ENCODE measurements at places on chromosomes 13 and 19.

GRCh38 chr19:4376671-4376990, 23.7 kb downstream of the SH3GL1 start:
- no peak for DNase-seq

DNA sequence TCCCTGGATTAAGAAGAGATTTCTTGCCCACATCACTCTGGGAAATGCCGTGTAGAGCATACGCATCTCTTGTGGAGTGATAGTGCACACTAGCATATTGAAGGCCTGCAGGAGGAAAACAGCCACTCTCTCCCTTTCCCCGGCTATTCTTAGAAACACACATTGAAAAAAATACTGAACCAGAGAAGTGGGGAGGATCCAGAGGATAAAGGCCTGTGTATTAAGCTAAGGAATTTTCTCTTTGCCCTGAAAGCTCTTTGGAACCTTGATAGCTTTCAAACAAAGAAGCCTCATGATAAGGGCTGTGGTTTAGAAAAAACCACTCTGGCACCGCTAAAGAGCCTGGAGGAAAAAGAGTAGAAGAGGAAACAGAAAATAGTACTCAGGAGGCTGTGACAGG, 386.1 kb upstream of the NBEA start:
- DNase-seq, result no peak

DNA sequence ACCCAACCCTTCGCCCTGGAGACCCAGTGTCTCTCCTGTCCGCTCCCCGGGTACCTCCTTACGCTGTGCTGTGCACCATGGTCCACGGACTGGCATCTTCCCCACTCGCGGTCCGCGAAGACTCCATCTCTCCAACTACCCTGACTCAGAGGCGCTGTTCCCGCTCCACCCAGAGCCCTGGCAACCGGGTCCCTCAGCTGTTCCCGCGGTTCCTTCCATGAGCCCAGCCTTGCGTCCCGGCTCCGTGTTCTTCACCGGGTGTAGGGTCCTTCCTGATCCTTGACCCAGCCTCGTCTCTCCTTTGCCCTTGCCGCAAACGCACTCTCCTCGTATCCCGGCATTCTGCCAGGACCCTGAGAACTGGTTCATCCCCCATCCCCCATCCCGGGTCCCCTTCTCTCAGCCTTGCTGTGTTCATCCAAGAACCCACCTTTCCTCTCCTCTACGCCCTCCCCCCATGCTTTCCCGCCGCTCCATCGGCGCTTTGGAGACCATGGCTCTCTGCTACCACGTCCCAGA, 664 bp downstream of the ICAM5 start:
- no peak for DNase-seq

DNA sequence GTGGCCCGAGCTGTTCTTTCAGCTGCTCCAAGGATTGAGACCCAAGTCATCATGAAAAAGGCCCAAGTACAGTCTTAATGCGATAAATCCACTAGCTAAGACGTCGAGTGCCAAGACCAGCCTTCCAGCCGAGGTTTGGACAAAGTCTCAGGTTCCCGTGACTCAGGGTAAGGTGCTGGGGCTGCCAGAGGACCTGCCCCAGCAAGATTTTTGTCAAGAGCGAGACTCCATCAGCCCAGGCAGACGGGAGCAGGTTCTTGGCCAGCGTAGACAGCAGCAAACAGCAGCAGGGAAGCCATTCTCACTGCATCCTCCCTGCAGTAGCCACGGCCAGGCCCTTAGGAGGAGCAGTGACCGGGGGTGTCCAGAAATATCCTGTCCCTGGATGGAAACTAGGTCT, 3.4 kb downstream of the FEM1A start:
- no peak for DNase-seq

DNA sequence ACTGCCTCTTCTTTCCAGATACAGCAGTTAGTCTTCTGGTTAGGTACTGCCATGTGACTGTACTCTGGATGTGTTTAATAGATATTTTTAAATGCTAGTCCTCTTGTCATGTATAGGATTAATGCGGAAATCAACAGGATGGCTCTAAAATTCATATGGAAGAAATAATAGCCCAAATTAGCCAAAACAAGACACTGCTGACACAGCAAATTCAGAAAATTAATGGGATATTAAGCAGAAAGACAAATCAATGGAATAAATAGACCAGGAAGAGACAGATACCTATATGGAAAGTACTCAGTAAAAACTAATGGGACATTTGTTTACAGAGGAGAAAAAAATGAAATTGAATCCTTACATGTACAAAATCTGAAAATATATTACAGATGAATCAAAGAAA, 679.3 kb upstream of the PCDH20 start:
- DNase-seq, result no peak

- DNase-seq, result no peak
Observed at GRCh38 chr13:30216111-30216510, 91.2 kb downstream of the KATNAL1 start.

GRCh38 chr19:47518139-47518538, 3.3 kb upstream of the NAPA start:
- DNase-seq, result no peak

DNA sequence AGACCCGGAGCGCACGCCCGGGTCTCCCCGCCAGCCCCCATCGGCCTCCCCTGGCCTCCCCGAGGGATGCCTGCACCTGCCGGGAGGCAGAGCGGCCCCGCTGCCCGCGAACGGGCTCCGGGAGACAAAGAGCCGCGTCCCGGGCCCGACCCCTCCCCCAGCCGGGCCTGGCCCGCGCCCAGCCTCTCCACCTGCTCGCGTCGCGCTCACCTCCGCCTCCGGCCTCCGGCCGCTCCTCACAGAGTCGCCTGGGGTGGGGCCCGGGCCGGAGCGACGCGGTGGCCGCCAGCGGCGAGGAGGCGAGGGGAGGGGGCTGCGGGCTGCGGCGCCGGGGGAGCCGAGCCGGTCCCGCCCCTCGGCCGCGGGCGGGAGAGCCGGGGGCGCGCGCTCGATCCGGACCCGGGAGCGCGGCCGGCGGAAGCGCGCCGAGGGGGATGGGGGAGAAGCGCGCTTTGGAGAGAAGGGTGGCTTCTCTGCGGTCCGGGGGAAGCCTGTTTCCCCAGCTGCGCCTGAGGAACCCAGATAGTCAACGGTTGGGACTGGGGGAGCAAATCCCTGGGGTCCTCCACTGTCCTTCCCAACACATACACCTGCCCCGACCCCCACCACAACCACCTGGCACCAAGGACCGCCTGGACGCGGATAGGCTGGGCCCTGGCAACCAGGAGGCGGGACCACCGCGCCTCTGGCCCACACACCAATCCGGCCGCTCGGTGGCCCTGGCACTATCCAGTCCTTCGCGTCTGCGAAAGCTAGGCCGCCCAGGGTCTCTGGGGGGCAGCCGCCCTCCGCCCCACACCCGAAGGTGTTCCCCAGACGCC, at the start of gene PRR36:
PRR36 (minus strand) TSS at position 315 of the 821 bp plus-strand sequence. CDS start 701 bp downstream, outside the sequence.
- DNase-seq, result peak; percentile 77

DNA sequence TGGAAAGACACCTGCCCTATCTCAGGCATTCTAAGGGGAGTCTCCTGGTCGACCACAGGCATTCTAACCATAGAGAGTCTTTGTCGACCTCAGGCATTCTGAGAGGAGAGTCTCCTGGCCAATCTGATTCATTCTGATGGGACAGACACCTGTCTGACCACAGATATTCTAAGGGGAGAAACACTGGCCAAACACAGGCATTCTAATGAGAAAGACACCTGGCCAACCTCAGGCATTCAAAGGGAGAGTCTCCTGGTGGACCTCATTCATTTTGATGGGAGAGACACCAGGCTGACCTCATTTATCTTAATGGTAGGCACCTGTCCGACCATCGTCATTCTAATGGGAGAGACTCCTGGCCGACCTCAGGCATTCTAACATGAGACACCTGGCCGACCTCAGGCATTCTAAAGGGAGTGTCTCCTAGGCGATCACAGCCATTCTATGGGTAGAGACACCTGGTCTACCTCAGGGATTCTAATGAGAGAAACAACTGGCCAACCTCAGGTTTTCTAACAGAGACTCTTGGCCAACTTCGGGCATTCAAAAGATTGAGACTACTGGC, 1351.5 kb downstream of the UQCRFS1 start:
- DNase-seq, result no peak

DNA sequence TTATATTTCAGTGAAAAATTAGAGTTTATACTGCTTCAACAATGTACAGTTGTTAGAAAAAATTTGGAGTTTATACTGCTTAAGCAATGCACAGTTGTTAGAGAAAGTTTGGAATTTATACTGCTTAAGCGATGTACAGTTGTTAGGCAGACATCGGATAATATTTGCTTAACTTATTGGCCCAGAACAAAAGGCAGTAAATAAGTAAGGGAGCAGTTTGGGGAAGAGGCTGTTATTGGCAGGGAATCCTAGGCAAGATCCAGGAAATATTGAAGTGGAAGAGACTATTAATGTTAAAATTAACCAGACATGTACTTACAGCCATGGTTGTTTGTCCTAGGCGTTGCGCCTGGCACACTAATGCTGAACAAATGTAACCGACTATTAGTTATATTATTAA, 166.9 kb downstream of the GPC5 start:
- no peak for DNase-seq

- DNase-seq, result no peak
Observed at GRCh38 chr13:31092646-31093045, 69.1 kb downstream of the HSPH1 start.

DNA sequence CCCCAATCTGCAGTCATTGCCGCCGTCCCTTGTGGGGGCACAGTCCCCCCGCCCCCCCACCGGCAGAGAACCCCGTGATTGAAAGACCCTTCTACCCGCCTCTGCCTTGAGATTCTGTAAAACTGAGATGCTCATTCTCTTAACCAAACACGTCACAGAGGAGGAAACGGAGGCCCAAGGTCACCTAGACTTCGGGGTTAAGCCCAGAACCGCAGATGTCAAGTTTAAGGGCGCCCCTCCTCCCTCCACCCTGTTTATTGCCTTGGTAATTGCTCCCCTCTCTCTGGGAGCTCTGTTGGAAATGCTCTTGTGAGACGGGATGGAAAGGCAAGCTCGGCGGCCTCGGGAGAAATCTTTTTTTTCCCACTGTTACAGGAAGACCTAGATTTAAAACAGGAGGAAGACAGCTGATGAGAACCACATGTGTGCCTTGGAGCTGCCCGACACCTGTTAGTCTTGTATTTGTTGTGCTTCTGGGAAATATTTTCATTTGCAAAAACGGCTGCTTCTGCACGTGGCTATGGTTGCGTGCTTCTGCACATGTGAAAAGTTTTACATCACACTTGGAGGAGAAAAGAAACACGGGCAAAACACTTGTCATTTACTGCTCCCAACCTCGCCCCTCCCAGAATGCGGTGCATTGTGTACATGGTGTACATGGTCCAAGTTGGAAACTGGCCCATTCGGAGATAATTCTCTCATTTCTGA, 1.1 kb upstream of the MED26 start:
- DNase-seq, result no peak

DNA sequence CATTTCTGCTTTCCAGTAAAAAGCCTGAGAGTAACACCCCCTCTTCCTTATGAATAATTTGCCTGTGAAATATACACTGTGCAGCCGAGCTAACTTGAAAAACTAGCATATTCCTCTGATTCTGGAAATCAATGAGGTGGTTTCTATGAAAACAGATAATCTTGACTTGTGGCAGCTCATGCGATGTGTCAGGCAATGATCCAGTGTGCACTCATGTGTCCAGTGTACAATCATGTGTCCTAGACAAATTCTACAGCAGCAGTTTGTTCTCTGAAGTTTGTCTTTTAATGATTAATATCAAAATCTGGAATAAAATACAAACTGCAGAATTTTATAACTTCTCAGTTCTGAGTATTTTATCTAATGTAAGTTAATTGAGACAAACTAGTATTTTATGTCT, 2213.9 kb upstream of the PCDH20 start:
- DNase-seq, result no peak

- DNase-seq, result peak; percentile 94
Observed at GRCh38 chr19:38514812-38515633, 81.5 kb downstream of the RYR1 start.

- DNase-seq, result no peak
Observed at GRCh38 chr19:1560286-1560882, 7.7 kb downstream of the MEX3D start.

DNA sequence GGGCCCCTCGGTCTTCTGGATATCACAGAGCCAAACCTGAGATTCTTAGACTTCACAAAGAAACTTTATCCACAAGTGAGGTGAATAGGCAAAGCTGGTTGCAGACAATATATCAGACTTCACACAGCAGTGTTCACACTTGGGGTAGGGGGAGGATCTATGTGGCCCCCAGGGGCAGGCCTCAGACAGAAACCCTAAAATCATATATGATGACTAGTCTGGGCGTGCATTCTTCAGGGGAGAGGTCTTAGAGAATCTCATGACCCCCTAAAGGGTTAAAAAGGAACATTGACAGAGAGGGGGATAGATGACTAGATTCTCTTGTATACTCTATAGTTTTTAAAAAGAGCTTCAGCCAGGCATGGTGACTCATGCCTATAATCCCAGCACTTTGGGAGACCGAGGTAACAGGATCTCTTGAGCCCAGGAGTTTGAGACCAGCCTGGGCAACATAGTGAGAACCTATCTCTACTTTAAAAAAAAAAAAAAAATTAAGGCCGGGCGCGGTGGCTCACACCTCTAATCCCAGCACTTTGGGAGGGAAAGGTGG, 2.8 kb downstream of the TYROBP start:
- no peak for DNase-seq

- DNase-seq, result no peak
Observed at GRCh38 chr13:75021151-75021550, 460.8 kb downstream of the TBC1D4 start.

DNA sequence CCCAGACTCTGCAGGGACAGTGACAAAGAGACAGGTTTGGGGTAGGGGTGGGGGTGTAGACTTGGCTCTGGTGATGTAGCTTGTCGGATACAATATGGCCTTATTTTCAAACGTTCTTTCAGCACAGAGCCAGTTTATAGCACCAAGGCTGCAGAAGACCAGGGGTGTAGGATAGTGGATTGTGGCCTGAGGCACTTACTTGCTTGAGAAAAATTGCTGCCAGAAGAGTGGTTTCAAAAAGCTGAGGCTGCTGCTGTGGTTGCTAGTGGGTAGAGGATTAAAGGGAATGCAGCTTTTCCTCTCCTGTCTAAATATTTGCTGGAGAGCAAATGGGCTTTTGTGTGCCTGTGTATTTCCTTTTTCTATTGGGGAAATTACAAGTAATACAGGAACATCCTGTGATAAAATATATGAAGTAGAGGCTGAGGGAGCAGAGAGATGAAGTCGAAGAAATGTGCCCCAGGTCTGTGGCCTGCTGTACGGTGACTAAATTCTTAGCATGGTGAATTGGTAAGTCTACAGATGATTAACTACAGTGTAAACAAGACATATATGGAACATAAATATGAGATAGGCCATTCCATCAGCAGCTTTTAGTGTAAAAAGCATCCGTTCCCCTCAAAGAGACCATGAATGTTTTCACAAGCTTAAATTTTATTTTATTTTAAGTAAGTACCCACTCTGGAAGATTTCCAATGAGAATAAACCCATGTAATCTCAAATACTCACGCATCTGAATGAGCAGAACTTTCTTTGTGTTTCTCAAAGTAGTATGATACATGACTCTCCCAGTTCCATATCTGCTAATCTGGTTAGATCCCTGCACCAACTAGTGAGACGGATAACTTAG, 112.9 kb downstream of the LRCH1 start:
- DNase-seq, result no peak

GRCh38 chr13:86992251-86992650, 678.9 kb upstream of the SLITRK5 start:
- no peak for DNase-seq

- no peak for DNase-seq
Observed at GRCh38 chr13:26501641-26502040, 55.8 kb upstream of the WASF3 start.

GRCh38 chr13:27423333-27423732, 1.1 kb upstream of the GTF3A start:
- no peak for DNase-seq
